ENCODE measurements at places on chromosomes 2 and 18. TPM values are rescaled to one million over a fixed set of nuclear protein-coding genes. Genes with fewer than 3 reads are reported as not detected.

DAW1 gene
- 2.4 TPM for total RNA-seq

CENPA gene
- 51.2 TPM for total RNA-seq

DTNA gene
- total RNA-seq = 11.7 TPM

C2orf78 gene
- total RNA-seq = not detected

GPR39 gene
- 4.7 TPM for total RNA-seq

All from mesangial cell (primary cell).